ENCODE measurements at places on chromosomes 6 and 20.
A peak's percentile ranks its signal among the peaks of the same experiment; 100 is the strongest.

- DNase-seq = peak; percentile 8
Observed at GRCh38 chr20:17627101-17627955, 54.7 kb downstream of the RRBP1 start.

GRCh38 chr20:8579035-8579434 lies 447.0 kb downstream of the PLCB1 start:
- DNase-seq = no peak

DNA sequence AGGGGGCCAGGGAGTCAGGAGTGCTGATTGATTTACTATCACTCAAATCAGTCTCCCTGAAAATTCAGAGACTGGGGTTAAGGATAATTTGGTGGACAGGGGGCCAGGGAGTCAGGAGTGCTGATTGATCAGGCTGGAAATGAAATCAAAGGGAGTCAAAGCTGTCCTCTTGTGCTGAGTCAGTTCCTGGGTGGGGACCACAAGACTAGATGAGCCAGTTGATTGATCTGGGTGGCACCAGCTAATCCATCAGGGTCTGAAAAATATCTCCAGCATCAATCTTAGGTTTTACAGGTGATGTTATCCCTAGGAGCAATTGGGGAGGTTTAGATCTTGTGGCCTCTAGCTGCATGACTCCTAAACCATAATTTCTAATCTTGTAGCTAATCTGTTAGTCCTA lies 6.1 kb upstream of the AFG1L start:
- DNase-seq = no peak

DNA sequence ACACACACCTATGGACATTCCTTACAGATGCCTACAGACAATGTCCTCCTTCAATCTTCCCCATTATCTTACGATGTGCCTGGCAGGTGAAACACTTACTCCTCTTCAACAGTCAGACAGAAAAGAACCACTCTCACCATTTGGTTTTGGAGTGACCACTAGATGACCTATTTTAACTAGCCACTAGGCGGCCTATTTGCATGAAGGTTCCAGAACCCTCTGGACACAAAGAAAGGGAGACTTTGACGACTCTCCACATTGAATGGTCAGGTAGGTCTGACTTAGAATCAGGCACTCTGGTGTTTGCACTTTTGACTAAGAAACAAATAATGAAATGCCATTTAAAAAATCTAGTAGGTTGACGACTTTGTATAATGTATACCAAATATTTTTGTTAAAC lies 42.0 kb downstream of the PNLDC1 start:
- no peak for DNase-seq

GRCh38 chr6:17032590-17032987 lies 69.3 kb upstream of the STMND1 start:
- no peak for DNase-seq

- DNase-seq = no peak
Observed at GRCh38 chr6:96110878-96111277, 95.1 kb downstream of the FUT9 start.

DNA sequence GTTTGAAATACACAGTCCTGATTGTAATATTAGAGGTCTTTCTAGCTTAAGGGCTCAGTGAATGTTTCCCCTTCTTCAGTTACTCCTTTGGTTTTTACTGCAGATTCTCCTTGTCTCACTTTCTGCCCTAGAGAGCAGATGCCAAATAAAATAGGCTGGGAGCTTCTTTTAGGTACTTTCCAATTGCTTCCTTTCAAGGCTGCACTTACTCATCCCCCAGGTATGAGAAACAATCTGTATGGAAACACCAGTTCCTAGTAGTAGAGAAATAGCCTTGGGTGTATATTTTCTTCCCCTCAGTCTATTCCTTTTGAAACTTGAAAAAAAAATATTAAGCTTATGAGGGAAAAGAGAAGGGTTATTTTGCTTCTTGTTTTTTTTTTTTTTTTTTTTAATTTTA lies 139.7 kb downstream of the PAK5 start:
- no peak for DNase-seq

DNA sequence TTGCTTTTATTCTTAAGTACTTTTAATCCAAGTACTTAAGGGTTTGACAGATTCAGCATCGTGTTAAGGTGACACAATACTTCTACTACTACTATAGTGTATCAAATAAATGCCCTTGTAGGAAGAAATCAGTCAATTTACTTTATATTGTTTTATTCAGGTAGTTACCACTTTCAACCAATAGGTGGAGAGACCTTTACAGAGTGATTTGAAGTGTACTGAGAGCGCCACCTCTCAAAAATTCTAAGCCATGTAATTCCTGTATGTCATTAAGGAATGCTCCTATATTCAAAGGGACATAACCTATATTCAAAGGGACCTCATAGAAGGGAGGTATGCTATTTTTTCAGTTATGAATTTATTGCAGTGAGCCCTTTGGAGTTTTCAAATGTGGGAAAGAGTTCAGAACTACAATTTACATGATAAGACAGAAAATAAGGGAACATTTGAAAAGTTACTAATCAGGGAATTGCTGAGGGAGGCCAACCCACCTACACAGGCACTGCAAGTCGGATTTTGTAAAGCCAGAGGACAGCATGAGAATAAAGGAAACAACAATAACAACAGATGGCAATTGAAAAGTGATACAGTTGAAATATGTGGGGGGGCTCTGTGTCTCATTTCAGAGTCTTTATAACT lies 955.6 kb downstream of the TBC1D32 start:
- no peak for DNase-seq

DNA sequence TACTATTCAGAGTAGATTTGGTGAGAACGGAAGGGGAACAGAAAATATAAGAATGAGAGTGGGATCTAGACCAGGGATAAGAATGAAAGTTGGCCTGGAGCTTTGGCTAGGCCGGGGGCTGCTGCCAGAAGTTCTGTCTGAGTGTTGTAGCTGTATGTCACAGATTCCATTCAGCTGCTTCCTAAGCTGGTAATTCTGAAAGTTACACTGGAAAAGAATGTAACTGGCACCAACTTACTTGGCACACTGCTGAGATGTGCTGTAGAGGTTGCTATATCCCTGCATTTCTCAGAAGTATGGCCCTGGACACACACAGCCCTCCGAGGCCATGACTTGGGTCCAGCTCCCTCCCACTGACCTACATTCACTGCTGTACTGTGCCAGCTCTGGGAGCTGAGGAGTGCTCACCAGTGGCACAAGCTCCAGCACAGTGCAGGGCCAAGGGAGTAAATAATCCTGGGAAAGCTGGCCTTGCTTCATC lies 25.8 kb upstream of the TMEM217 start:
- peak; percentile 38 for DNase-seq

- no peak for DNase-seq
Observed at GRCh38 chr20:59605601-59606364, 1.4 kb downstream of the PHACTR3 start.
